ENCODE measurements at places on chromosomes 11 and 22. TPM values are rescaled to one million over a fixed set of nuclear protein-coding genes. Genes with fewer than 3 reads are reported as not detected.

IFT27 gene
- total RNA-seq: 48.1 TPM

CRYBB3 gene
- 1.4 TPM for total RNA-seq

TYR gene
- not detected for total RNA-seq

TRIM49 gene
- not detected for total RNA-seq

OR6A2 gene
- total RNA-seq: 0.06 TPM

KCNJ1 gene
- total RNA-seq: not detected

MYBPC3 gene
- total RNA-seq: not detected

Data from mucosa of gallbladder (tissue), 1 donor.